HFF-Myc (cell line): ENCODE measurements at places on chromosomes 6 and 20.

DNA sequence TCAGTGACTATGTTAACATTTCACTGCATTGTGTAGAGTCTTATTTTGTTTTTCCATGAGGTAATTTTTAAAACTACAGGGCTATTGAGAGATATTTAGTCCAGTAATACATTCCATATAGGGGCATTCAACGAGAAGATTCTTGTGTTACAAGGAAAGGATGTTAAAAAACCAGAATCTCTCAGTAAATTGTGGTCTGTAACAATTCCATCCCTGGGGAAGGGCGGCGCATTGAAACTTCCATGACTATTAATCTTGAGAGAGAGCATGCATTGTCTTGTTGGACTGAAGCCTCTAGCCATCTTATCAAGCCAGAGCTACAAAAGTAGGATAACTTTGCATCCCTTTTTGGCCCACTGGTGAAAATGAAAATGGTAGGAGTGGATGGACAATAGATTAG, 119.7 kb downstream of the BCKDHB start:
- DNase-seq: no peak

DNA sequence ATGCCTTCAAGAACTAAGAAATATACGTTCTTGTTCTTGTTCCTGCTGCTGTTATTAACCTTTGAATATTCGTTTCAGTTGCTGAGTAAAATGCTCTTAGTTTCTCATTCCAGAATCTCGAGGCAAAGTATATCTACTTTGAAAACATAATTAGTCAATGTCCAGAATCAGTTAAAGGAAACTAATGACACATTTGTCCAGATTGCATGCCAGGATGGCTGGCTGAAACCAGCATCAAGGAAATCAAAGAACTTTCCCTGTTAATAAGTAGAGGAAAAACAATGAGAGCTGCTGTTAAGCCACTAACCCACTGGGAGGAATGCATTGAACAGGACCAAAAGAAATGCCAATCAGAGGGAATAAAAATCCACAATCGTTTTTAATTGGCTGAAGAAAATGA, 196.9 kb downstream of the ALDH8A1 start:
- DNase-seq: no peak

- no peak for DNase-seq
Measured at GRCh38 chr20:50646483-50646996, 44.8 kb downstream of the RIPOR3 start.

DNA sequence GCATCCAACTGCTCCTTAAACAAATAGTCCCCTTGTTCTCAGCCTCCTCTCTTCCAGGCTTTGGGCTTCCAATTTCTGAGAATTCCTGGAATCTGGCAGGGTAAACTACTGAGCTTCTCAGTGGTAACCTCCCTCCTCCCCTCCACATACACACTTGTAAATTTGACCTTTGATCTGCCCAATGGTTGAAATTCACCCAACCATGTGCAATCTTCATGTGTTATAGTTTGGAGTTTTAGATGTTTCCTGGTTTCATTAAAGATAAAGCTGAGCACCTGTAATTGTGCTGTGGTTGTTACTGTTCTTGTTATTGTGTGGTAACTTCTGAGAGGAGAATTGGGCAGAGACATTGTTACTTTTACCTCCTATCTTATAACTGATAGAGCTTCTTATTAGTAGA, 328.4 kb downstream of the TPBG start:
- DNase-seq: no peak
